ENCODE measurements at places on chromosomes 2 and 18.

- DNase-seq: no peak
Observed at GRCh38 chr2:74659462-74659861, 5.4 kb downstream of the SEMA4F start.

DNA sequence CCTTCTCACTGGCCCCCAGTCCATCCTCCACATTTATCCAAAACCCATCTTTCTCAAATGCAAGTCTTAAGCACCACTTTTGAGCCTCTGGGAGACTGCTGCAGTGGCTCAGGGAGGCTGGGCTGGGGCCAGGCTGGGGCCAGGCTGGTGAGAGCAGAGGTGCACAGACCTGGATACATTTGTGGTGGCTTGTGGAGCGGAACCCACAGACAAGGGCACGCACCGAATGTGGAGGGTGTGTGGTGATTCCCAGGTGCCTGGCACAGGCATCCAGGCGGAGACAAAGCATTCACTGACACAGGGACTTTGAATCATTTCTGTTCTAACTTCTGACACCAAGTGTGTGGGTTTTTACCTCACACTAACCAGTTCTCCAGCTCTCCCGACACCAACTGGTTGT lies 42.2 kb upstream of the MGAT4A start:
- DNase-seq: no peak

GRCh38 chr2:20062615-20063545 lies 11.5 kb upstream of the LAPTM4A start:
- no peak for DNase-seq

DNA sequence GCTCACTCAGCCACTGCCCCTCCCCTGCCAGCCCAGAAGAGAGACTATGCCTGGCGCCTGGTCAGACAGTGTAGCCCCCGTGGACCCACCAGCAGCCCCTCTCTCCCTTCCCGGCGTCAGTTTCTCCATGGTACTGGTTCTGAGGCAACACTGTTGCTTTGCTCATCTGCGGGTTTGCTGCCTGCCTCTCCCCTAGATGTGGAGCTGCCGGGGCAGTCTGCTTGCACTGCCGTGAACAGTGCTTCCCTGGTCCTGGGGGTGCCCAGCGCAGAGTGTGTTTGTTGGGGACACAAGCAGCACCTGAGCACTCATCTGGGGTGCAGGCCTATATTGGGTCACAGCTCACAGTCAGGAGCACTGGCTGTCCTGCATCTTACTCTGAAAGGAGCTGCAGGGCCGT lies 309.9 kb downstream of the NDUFA10 start:
- no peak for DNase-seq

DNA sequence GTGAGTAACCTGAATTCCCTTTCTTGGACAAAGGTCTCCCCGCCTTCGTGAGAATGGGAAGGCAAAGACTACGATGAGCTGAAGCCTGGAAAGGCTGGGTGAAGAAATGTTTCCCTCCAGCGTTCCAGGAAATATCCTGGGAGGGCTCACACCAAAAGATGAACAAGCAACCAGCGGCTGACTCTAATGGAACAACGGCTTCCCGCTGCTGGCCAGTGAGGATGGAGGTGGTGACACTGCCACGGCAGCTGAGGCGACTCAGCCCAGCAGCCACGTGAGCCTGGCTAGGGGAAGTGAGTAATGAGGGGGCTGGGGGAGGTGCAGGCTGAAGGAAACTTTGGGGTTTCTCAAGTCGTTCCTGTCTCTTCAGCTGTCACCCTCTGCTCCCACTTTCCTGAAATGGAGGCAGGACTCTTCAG lies 105.0 kb upstream of the SMAD7 start:
- DNase-seq: no peak
